ENCODE measurements at places on chromosomes 3 and 15.

GRCh38 chr3:58333206-58334012, 717 bp downstream of the PXK start:
- DNase-seq: peak; percentile 54

- peak; percentile 51 for DNase-seq
Measured at GRCh38 chr3:190696777-190697501, 165.6 kb downstream of the GMNC start.

DNA sequence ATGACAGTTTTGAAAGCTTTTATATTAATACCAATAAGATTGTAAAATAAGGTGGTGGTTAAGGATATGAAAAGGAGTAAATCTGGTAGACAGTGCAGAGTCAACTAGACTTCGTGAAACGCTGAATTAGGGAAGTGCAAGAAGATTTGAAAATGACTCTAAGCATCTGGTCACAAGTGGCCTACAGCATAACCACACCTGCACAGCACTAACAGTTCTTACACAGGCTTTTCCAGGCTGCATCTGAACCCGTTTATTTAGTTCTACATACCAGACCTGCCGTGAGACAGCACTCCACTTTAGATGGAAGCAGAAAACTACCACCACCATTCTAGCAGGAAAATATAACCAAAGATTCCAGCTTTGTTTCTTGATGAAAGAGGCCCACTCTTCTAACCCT, 1.9 kb downstream of the DMXL2 start:
- peak; percentile 72 for DNase-seq

- no peak for DNase-seq
Measured at GRCh38 chr15:86392874-86393273, 313.2 kb downstream of the AGBL1 start.

- DNase-seq: no peak
Measured at GRCh38 chr3:129481766-129482332, 41.8 kb downstream of the IFT122 start.

DNA sequence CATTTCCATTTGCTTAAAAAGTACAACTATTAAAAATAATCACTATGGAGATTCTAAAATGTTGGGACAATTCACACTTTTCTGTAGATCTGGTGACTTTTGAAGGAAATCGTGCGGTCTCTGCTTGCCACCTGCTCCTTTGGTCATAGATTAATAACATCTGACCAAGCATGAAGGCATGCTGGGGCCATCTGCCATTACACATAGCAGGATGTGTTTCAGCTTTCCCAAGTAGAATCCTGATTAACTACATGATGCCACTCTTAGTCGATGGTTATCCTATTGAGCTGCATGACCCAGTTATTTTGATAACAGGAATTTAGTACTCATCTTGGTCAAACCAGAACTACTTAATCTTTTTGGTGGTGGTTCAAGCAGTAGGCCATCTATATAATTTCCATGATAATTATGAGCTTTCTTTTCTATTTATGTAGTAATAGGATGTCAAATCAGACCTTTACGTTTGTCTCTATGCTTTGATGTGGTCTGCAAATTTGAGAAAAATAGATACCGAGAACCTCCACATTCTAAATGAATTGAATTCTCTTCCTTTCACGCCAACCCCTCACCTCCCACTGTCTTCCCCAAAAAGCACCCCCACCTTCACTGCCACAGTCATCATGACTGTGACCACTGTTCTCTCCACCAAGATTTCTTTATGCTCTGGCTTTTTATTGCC, 158.1 kb downstream of the DIPK2A start:
- peak; percentile 26 for DNase-seq

GRCh38 chr3:184260724-184261269, 556 bp downstream of the CAMK2N2 start:
- no peak for DNase-seq

DNA sequence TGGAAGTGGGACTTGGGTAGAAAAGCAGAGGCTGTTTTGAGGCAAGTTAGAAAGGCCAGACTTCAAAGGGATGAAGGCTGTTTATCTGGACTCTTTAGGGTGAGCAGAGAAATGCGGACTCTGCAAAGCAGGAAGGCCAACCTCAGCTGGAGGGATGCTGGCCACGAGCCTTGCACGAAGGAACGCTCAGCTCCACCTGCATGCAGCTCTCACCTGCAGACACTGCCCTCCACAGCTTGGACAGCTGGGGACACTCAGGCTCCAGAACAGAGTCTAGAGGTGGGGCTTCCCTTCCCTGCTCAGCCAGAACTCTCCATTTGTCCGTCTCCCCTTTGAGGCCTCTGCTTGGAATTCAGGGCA, 229.7 kb downstream of the ADAMTS17 start:
- DNase-seq: no peak

GRCh38 chr3:146044046-146044445, 116.9 kb downstream of the PLOD2 start:
- no peak for DNase-seq

DNA sequence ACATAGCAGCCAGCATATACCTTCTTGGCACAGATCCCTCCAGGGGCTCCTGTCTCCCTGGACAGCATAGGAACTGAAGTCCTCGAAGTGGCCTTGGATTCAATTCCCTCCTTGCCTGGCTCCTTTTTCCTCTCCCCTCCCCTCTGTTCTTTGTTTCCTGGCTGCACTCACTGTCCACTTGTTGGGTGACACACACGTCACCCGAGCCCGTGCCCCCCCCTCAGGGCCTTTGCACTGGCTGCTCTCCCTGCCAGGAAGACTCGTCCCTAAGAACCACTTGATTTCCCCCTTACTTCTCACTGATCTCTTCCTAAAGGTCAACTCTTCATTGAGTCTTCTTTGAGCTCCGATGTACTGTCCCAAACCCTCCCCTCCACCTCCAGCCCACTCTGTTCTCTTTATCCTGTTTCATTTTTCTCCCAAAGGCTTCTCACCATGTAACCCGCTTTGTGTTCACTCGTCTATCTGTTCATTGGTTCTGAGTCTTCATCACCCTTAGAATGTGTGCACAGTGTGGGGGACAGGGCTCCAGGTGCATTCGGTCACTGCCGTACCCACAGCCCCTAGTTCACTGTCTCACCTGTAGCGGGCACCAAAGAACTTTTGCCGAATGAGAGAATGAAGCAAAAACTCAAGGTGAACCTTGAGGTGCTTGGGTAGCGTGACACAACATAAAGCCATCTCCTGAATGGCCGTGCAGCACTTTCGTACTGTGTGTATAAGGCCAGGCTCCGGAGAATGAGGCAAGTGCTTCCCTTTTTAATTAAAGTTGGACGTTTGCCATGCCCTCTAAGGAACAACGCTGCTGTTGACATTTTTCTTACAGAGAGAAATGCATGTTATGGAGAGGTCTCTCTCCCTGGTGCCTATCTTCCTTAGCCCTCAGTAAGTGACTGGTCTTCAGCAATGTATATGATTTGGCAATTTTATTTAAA, 74.0 kb downstream of the CHRNA7 start:
- DNase-seq: no peak

DNA sequence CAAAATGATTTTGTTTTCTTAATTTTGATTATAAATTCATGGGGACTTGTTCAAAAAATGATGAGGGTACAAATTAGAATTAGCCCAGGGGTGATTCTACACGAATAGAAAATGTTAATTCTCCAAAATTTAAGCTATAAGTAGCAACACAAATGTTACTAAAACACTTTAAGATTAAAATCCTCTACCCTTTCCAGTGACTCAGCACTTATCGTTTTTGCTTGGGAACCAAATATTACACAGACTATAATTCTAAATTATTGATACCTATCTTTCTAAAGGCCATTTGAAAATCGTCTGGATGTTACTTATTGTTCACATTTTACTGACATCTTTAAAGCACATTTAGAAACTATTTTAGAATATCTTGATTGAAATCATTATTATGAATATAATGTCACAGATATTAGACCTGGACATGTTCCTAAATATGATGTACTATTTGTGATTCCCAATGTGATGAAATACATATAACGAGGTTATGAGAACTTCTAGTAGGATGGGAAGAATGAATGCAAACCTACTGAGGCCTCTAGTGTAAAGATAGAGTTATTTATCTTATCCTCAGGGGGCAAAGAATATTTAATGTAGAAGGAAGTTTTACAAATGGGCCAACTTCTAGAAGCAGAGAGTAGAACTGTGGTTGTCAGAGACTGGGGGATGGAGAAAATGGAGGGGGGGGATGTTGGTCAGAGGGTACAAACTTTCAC, 132.0 kb upstream of the TP63 start:
- DNase-seq: no peak

DNA sequence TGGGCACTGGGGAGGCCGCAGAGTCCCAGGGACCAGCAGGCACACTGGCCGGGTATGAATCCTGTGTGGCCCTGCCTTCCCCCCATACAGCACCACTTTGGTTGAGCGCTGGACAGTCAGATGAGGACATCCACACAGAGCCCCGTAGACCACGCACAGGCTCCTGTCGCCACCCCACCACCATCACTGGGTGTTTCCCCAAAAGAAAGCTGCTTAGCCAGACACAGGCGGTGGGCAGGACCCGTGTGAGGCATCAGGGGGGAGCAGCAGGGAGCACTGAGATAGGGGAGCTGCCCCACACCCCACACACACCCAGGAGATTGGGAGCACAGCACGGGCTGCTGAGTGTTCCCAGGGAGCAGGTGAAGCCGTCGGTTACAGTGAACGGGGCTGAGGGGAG, 42.4 kb upstream of the SLC41A3 start:
- no peak for DNase-seq

- peak; percentile 78 for DNase-seq
Measured at GRCh38 chr15:40048211-40048792, 9.3 kb upstream of the SRP14 start.

DNA sequence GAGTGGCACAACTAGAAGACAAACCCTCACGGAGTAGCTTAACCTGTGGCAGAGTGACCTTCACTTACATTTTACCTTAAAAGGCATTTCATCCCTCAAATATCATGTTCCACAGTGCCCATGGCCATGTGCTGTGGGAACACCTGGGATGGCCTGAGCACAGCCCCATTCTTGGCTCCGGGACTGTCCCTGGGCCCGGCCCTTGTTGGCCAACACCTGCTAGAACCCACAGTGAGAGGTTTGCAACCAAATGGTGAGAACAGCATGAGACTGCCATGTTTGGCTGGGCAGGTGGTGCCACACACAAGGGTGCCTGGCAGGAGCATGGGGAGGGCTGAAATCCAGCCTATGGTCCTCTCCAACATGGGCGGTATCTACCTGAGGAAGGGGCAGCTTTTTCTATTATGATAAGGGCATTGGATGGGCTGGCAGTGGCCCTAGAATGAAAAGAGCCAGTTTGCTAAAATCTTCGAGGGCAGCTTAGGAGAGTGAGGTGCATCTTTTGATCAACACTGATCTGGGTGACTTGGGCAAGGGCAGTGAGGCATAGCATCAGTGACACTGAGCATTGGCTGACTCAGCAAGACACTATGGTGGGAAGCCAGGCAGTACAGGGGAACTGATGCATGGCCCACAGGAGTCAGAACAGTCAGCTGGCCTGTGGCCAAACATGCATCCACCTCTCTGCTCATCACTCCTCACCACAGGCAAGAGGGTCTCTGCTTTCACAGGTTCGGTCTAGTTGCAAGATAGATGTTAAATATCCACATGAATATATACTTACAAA, 53.9 kb downstream of the SYNM start:
- peak; percentile 17 for DNase-seq

DNA sequence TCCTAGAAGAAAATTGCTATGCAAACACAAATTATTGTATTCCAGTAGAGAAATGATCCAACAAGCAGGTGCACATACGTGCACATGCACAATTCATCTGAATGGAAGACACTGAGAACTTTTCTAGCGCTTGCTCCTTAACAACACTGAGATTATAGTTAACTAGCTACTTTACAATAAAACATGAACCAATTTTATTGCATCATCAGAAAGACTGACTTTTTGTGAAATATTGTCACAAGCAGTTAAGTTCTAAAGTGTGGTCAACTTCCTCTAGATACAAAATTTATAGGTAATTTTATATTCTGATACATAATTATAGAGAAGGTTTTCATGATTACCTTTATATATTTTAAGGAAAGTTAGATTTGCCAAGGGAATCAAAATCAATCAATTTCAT, 135.4 kb downstream of the ABI3BP start:
- DNase-seq: no peak

GRCh38 chr3:191342411-191342810, 12.1 kb upstream of the UTS2B start:
- DNase-seq: no peak

DNA sequence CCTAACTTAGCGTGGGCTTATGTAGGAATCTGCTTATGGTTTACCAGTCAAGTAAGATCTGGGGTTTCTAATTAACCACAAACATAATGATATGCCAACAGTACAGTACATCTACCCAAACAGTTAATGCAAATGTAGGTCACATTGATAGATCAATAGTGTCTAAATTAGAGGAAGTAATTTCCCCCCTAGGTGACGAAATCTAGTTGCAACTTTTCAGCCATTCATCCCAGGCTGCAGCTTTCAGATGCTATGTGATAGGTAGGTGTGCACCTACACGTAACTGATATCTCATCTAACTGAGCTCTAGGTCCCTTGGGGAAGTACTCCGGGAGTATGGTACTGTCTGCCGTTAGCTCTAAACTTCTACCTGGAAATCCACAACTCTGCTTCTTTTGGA, 57.2 kb downstream of the CRTC3 start:
- no peak for DNase-seq

DNA sequence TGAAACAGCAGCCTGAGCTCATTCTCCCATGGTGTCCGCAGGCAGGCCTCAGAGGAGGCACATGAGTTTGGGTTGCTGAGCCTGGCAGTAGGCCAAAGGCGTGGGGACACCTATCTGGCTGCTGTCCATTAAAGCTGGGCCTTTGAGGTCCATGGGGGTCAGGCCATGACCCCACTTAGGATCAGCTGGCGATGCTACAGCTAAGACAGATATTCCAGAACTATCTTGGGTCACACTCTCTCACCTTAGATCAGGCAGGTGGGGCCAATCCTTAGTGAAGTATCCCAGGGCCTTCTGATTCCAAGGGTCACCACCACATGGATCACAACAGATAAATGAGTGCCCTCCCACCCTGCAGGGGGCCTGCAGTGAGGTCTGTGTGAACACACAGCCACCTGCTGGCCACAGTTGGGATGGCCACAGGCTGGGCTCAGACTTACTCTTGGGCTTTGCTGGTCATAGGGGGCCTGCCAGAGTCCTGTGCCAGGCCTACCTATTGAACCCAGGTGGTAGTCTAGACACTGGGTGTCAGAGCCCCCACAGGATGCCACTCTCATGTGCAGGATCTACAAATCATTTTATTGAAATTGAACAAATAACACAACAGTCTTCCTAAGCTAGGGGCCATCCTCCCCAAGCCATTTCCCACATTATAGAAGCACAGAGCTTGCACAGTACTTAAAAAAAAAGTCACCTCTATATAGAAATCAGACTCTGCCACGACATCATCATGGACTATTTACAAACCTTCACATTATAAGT, 2.0 kb upstream of the HYAL2 start:
- DNase-seq: peak; percentile 72

- DNase-seq: no peak
Measured at GRCh38 chr3:104149154-104149553, 1217.6 kb upstream of the ALCAM start.

DNA sequence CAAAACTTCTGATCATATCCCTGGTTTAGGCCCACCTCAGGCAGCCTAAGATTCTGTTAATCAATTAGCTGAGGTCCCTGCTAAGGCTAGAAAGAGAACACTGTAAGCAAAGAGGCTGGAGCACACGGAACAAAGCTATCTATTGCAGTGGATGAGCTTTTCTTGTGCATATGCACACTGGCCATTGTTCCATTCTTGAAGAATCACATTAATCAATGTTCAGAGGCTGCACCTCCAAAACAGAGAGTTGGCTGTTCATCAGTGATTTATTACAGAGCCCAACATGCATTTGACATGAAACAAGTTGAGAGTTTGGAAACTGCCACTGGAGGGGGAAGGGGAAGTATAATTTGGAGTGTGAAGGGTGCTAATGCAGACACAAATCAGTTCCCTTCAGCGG, 873.0 kb downstream of the ROBO1 start:
- no peak for DNase-seq

All from GM12865 (cell line).